ENCODE measurements at places on chromosomes 5 and 9.

- no peak for DNase-seq
Measured at GRCh38 chr5:171743436-171744076, 42.1 kb upstream of the SMIM23 start.

DNA sequence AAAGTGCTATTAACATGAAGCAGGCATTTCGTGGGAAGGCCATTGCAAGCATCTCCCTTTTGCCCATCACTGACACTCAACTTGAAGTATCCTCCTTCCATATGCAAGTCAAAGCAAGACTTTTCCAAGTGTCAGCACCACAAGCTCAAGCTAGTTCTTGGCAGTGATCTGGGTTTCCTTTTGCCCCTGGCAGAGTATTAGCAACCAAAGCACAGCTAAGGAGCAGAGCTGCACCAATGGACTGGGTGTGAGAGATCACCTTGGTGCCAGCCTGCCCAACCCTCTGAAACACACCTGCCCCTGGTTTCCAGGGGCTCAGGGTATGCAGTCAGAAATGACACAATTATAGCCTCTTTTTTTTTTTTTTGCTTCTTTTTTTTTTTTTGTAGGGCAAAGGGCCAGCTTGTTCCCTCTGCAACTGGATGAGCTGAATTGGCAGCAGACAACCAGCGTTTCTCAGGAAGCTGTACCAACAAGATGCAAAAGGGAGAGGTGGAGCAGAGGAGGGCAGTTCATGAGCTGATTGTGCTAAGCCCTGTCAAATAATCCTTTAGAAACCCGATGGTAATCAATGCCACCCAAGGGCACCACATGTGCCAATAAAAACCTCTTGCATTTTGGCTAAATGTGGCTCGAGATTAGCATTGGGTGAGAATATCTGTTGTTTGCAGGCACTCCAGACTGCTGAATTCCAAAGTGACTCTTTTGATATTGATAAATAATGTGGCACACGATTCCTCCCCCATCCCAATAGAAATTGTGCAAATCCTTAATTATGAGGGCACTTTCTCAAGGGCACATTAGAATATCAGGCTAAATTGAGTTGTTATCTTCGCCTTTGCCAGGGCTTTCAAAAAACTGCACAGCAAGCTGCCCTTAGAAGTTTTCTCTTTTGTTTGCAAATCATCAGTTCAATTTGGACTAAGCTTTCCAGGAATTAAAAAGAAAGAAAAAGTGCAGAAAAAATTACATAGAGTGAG lies 192.4 kb downstream of the GAS1 start:
- DNase-seq = no peak

- DNase-seq = no peak
Measured at GRCh38 chr9:110900456-110900855, 137.8 kb downstream of the LPAR1 start.

GRCh38 chr9:112844771-112845542 lies 45.7 kb downstream of the SLC46A2 start:
- DNase-seq = peak; percentile 46

DNA sequence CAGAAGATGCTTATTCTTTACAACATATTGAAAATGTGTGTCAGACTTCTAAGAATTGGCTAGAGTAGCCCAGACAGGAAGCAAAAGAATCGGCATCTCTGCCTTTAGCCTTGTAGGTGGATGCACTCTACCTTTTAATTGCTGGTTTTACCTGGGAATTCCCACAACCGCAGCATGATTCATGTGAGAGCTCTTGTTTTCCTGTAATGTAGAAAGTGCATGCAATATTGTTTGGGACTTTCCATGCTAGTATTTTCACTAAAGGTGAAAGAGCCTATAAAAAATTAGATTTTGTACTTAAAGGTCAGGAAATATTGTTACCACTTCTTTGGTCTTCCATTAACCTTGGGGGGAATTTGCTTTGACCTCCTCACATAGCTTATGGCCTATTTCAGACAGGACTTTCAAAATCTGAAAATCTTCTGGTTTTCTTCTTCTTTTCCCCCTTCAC lies 89.8 kb downstream of the NTRK2 start:
- no peak for DNase-seq

Measured in NCI-H2171 (cell line).